ENCODE measurements at places on chromosomes 3 and 15. TPM values are rescaled to one million over a fixed set of nuclear protein-coding genes. Genes with fewer than 3 reads are reported as not detected.

The MITF gene
- not detected for total RNA-seq

DNA sequence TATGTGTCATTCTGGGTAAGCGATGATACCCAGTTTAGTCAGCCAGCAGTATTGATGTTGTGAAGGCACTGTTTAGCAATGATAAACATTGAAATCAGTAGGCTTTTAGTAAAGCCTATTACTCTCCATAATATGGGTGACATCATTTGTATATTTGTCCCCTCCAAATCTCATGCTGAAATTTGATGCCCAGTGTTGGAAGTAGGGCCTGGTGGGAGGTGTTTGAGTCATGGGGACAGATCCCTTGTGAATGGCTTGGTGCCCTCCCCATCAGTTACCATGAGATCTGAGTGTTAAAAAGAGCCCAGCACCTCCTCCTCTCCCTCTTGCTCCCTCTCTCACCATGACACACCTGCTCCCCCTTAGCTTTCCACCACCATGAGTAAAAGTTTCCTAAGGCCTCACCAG, 31.4 kb upstream of the FAN1 start:
- no peak overlapping the region for H3K4me3 ChIP-seq
- DNase-seq, result peak; percentile 12
- H3K4me1 ChIP-seq, result peaks cover 2% of the 10 kb centered on the region
- H3K27ac ChIP-seq, result no peak overlapping the region
- H3K36me3 ChIP-seq, result no peaks in the 10 kb centered on the region

GRCh38 chr15:75857886-75858285, 14.6 kb downstream of the UBE2Q2 start:
- no peak for DNase-seq
- H3K27me3 ChIP-seq, result no peaks in the 10 kb centered on the region
- H3K27ac ChIP-seq, result no peak overlapping the region
- peaks cover 27% of the 10 kb centered on the region for H3K4me1 ChIP-seq
- H3K4me3 ChIP-seq, result no peak overlapping the region

DNA sequence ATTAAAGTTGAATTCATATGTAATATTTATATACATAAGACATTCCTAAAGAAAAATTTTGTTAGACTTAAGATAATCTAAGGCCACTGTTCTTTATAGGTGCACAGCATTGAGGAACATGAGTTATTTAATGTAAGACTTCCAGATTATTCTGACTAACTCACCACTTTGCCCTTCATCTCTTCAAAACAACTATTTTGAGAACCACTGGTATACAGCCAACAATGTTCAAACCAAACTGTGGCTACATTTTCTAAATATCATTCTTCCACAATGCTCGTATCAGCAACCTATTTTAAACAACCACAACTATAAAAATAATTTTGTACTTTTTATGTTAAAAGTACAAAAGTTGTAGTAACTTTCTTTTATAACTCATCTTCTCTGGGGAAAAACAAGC, 199.8 kb upstream of the ALCAM start:
- H3K27ac ChIP-seq, result no peak overlapping the region
- no peaks in the 10 kb centered on the region for H3K36me3 ChIP-seq
- H3K27me3 ChIP-seq, result peaks cover 2% of the 10 kb centered on the region
- DNase-seq, result no peak
- H3K4me3 ChIP-seq, result no peak overlapping the region

The PARP3 gene
- total RNA-seq, result 13.4 TPM

The PLCB2 gene
- total RNA-seq, result 70.7 TPM

The FBN1 gene
- total RNA-seq, result 0.52 TPM

DNA sequence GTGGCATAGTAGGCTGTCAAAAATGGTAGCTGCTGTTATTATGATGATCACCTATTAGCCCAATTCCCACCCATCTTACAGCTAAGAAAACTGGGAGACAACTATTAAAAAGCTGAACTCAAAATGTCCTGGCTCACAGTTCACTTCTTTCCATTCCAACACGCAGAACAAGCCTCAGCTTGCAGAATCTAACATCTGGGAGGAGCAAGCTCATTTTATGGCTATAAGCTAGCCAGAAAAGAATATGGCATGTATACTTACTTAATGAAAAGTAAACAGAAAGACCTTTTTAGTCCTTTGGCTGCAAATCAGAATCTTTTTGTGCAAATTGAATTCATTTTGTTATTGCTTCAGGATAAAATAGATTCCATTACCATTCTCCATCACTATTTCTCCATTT, 34.8 kb upstream of the CFAP20DC start:
- no peaks in the 10 kb centered on the region for H3K36me3 ChIP-seq
- peaks cover 21% of the 10 kb centered on the region for H3K27me3 ChIP-seq
- DNase-seq, result no peak

The HHLA2 gene
- 0.86 TPM for total RNA-seq

GRCh38 chr3:137332297-137332696, 374.5 kb downstream of the IL20RB start:
- H3K27ac ChIP-seq, result no peak overlapping the region
- no peaks in the 10 kb centered on the region for H3K27me3 ChIP-seq
- H3K4me1 ChIP-seq, result no peaks in the 10 kb centered on the region
- no peaks in the 10 kb centered on the region for H3K36me3 ChIP-seq

DNA sequence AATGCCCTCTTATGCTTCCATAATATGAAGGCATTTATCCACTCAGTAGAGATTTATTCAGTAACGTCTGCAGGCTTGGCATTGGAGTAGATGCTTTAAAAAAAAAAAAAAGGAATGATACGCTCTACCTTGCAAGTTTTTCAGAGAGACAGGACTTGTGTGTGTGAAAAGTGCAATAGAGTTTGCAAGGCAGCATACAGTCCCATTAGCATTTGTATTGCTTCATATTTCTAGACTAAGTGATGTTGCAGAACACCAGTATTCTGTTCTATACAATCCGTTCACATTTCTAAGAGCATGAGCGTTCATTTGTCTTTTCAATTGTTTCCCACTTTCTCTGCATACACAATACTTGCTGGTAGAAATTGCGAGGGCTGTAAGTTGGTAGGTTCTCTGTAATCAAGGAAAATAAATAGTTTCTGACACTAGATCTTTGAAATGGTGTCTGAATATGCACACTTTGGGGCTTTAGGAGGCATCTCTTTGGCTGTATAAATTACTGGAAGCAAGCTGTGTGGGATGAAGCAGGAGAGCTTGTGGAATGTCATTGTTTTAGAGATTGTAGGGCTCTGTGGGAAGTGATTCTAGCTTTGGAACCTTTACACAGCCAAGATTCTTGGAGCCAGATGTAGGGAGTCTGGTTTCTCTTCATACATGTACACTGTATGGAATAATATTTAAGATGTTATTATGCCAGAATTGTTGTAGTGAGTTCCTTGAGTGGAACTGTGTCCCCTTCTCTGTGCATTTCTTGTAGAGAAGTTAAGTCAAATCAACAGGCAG, 262.7 kb downstream of the FEZF2 start:
- H3K27me3 ChIP-seq, result no peaks in the 10 kb centered on the region
- no peak overlapping the region for H3K4me3 ChIP-seq
- no peak for DNase-seq
- H3K36me3 ChIP-seq, result no peaks in the 10 kb centered on the region

- H3K4me3 ChIP-seq, result peak overlapping the region; percentile 88
- peaks cover 36% of the 10 kb centered on the region for H3K4me1 ChIP-seq
- H3K27me3 ChIP-seq, result no peaks in the 10 kb centered on the region
- H3K36me3 ChIP-seq, result peaks cover 38% of the 10 kb centered on the region
- DNase-seq, result no peak
- peak overlapping the region; percentile 92 for H3K27ac ChIP-seq
Observed at GRCh38 chr3:128616516-128617269, 33.9 kb downstream of the RPN1 start.

The SLC2A2 gene
- total RNA-seq, result not detected

- H3K4me3 ChIP-seq, result no peak overlapping the region
- DNase-seq, result no peak
- H3K4me1 ChIP-seq, result no peaks in the 10 kb centered on the region
- no peak overlapping the region for H3K27ac ChIP-seq
Observed at GRCh38 chr3:103083848-103084631, 649.2 kb downstream of the ZPLD1 start.

- DNase-seq, result no peak
- H3K4me3 ChIP-seq, result no peak overlapping the region
- H3K36me3 ChIP-seq, result no peaks in the 10 kb centered on the region
- H3K27me3 ChIP-seq, result peaks cover 3% of the 10 kb centered on the region
Observed at GRCh38 chr15:38814891-38815290, 250.3 kb upstream of the RASGRP1 start.

The DCUN1D1 gene
- 47.5 TPM for total RNA-seq

GRCh38 chr3:66989860-66990696, 8.0 kb upstream of the KBTBD8 start:
- no peak overlapping the region for H3K27ac ChIP-seq
- H3K4me1 ChIP-seq, result peaks cover 5% of the 10 kb centered on the region
- DNase-seq, result no peak
- H3K27me3 ChIP-seq, result peaks cover 12% of the 10 kb centered on the region

DNA sequence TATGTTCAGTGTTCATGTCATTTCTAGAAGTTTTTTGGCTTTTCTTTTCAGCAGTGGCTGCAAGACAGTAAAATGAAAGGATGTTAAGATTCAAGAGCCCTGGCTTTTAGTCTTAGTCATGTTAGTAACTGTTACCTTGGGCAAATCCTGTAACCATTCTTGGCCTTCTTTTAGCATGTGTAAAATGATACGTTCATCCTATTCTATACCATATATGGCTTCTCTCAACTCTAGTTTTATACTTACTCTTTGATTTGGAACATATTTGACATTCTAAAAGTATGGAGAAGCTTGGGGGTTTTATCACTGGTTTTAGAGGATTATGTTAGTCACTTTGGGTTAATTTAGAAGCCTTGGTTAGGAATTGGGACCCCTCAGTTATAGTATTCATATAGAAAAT, 20.1 kb downstream of the GTF2E1 start:
- no peak overlapping the region for H3K27ac ChIP-seq
- DNase-seq, result no peak
- no peaks in the 10 kb centered on the region for H3K27me3 ChIP-seq
- peaks cover 59% of the 10 kb centered on the region for H3K4me1 ChIP-seq
- H3K4me3 ChIP-seq, result no peak overlapping the region

DNA sequence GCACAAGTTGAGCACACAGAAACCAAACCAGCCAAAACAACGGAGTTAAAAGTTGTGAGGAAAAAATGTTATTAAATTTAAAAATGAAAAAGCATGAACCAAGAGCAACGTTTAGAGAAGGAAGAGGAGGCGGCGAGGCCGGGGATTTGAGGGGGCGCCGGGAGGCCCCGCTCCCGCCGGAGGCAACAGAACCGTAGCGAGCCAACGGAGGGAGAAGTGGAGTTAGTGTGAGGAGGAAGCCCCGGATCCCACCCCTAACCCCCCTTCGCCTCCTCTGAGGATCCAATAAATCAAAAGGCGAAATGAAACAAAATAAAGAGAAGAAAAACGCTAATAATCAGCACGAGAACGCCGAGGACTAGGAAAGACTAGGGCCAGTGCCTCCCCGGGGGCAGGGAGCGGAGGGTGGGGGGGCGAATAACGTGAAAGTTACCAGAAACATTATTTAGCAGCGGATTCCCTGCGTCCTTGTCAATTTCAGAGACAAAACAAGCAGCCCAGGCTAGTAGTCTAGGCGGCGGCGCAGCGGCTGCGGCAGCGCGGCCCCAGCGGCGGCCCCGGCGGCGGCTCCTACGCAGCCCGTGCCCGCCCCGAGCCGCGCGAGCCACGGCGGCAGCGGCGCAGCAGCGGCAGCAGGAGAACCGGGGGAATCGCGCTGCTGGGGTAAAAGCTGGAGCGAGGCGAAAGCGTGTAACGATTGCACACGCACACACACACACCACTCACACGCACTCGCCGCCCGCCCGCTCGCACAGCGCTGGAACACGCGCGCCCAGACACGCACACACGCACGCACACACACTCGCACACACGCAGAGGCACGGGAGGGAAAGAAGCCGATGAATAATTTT, 1.7 kb downstream of the MEIS2 start:
- peaks cover 43% of the 10 kb centered on the region for H3K4me1 ChIP-seq
- peak; percentile 29 for DNase-seq
- peak overlapping the region; percentile 69 for H3K4me3 ChIP-seq
- no peak overlapping the region for H3K27ac ChIP-seq
- H3K27me3 ChIP-seq, result peaks cover 79% of the 10 kb centered on the region

DNA sequence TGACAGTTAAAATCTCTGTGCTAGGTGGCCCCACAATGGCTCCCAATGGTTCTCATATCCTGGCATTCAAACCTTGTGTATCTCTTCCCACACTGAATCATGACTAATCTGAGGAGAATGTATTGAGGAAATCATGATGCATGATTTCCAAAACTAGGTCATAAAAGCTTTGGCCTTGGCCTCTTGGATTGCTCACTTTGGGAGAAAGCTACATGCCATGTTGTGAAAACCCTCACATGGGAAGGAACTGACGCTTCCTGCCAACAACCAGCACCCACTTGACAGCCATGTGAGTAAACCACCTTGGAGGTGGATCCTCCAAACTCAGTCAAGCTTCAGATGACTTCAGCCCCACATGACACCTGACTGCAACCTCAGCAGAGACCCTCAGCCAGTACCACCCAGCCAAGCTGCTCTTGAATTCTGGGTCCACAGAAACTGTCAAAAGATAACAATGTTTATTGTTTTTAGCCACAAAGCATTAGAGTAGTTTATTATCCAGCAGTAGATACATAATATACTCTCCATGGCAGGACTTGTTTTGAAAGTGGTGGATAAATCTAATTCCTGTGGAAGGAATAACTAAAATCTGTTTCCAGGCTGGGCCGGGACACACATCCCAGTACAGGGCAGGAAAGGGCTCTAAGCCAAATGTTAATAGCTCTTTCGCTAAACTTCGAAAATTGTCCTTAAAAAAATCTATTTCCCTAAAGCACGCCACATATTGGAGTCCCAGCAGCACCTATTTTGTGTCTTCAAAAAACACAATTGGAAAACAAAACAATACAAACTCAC, 1.0 kb upstream of the ZNF620 start:
- H3K27me3 ChIP-seq, result no peaks in the 10 kb centered on the region
- H3K4me1 ChIP-seq, result peaks cover 17% of the 10 kb centered on the region
- no peak overlapping the region for H3K27ac ChIP-seq
- H3K36me3 ChIP-seq, result peaks cover 4% of the 10 kb centered on the region

- H3K4me3 ChIP-seq, result no peak within 1 kb of the TSS
- H3K36me3 ChIP-seq, result no peaks in the 10 kb centered on the region
- no peaks in the 10 kb centered on the region for H3K4me1 ChIP-seq
- DNase-seq, result no peak
Observed at GRCh38 chr3:1092771-1093170, at the start of gene CNTN6. CNTN6 (plus strand) TSS chr3:1093024; CDS start chr3:1148009, 54,985 bp downstream.
